ENCODE measurements at places on chromosomes 11 and 22.

DNA sequence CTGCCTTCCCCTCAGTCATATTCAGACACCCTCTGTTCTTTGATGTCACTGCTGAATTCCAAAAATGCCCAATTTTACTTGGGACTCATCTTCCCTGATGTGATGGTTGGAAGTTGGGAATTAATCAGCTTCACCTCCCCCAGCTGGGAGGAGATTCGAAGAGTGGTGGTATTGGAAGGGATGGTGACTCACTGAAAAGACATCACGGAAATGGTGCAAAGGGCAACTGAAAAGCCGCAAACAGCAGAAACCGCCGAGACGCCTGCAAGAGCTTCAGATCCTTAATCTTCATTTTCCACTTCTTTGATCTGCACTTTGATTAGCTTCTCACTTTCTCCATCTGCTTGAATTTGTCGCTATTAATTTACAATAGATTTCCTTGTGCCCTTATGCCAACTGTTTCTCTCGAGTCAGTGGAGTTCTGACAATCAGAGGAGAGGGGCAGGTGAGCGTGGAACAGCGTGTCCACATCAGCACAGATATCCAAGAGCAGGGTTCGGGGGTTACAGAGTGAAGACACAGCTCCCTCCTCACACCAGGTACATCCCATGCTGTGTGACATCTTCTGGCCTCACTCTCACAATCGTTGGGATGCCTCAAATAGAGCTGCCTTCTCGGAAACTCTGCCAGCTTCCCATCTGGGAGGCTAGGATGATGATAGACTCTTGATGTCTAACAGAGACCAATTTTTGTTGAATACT is 325.4 kb downstream of the BRD1 start:
- no peak for DNase-seq

DNA sequence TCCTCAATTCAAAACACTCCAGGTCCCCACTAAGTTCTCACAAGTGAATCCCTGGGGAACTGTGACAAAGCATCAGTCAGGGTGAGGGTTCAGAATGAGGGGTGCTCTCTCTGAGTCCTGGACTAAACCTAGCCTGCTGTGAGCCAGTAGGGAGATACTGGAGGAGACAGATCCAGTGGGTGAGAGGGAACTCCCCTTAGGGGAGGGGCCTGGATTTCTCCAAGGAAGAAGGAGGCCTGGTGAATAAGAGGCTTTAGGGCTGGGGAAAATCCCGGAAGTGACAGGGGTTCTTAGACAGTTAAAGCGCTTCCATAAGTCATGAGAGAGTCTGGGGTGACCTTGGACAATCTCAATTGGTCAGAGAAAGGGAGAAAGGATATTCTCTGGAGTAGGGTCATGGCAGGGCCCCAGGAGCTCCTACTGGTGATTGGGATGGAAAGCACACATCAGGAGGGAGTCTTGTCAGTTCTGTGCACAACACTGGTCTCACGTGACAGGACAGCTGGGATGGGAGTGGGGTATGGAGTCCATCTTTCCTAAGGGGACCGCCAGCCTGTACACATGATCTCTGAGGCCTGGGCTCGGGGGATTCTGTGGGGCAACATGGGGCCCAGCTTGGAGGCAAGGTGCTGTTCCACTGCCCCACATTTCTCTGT is 1.5 kb downstream of the TBC1D10A start:
- no peak for DNase-seq

DNA sequence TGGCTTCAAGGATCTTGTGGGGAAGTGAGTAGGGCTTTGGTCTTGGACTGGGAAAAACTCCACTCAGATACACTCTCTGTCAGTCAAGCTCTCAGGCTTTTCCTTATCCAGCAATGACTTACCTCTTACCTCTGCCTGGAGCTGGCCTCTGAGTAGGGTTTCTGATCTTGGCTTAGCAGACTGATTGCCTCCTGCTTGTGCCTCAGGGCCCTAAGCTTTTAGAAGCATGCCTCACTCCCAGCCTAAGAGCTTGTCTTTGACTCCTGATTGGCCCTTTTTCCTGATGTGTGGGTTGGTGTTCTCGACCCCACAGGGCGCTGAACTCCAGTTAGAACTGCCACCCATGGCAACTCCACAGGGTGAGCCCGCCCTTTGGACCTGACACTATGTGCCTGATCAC is 275.0 kb downstream of the ST3GAL4 start:
- no peak for DNase-seq

DNA sequence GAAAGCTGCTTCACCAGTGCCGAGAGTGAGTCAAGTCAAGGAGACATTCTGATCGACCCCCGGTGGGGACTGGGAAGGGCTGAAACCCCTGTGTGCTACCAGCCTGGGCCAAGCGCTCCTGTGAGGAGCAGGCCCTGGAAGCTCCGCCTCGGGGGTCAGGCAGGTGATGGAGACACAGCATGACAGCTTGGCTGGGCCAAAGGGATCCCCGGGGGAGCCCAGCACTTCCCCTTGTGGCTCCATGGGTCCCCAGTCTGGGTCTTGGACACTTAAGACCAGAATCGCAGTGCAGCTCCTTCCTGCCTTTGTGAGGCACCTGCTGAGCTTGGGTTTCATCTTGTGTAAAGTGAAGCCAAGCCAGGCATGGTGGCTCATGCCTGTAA is 89.2 kb downstream of the MORC2 start:
- no peak for DNase-seq

GRCh38 chr11:126538071-126538470 is 182.6 kb downstream of the ST3GAL4 start:
- no peak for DNase-seq

DNA sequence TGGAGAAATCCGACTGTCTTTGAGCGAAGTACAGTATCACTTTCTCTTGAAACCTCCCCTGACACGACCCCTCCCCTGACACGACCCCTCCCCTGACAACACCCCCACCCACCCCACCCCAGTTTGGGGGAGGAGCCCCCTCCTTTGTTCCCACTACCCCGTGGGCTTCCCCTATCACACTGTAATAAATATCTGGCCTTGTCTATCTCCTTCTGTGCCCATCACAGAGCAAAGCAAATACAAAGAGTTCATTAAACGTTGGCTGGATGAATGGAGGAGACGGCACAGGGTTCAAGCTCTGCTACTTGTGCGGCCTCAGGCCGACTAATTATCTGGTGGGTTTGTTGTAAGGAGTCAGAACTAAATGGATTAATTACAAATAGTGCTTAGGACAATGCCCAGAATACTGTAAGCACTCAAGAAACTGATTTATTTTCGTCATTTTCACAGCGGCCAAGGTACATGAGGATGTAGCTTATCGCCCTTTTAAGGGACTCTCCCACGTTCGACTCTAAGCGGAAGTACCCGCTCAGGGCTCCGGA is 628 bp upstream of the GGA1 start:
- no peak for DNase-seq

GRCh38 chr11:9821008-9821752 is 157.3 kb downstream of the SWAP70 start:
- no peak for DNase-seq

GRCh38 chr11:100932474-100933100 is 197.0 kb downstream of the PGR start:
- DNase-seq, result peak; percentile 23

DNA sequence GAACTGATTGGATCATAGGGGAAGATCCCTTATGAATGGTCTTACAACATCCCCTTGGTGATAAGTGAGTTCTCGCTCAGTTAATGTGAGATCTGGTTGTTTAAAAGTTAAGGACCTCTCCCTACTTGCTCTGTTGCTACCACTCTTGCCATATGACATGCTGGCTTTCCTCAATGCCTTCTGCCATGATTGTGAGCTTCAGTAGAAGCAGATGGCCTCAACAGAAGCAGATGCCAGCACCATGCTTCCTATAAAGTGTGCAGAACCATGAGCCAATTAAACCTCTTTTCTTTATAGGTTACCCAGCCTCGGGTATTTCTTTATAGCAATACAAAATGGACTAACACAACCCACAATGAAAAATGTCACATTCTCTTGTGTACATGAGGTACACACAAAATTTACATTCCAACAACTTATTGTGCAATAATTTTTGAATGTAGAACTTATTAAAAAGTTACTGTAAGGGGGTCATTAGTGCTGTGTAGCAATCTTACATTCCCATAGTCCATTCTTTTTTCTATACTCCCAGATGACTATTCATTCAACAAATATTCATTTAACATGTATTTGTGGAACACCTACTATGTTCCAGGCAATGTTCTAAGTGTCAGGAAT is 10.3 kb downstream of the CYP2R1 start:
- DNase-seq, result no peak
